Occipital lobe (tissue), 3 donors: ENCODE measurements at places on chromosomes 1 and 21. TPM values are rescaled to one million over a fixed set of nuclear protein-coding genes. Genes with fewer than 3 reads are reported as not detected.

DNA sequence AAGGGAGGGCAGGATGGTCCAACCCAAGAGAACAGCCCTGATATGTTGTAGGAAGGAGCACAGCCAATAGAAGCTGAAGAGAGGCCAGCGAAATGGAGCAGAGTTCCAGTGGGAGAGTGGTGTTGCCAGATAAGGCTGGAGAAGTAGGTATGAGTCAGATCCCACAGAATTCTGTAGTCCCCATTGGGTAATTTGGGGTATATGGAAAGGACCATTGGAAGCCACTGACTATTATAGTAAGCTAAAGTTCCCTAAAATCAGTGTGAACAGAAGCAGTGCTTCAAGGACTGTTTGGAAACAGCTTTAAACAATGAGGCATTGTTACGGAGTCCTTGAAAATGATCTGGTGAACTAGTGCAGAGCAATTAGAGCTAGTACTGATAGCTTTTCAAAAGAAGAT lies 63.0 kb downstream of the DISP1 start:
- DNase-seq: no peak

MRPS21 gene
- total RNA-seq: 69.3 TPM

DNA sequence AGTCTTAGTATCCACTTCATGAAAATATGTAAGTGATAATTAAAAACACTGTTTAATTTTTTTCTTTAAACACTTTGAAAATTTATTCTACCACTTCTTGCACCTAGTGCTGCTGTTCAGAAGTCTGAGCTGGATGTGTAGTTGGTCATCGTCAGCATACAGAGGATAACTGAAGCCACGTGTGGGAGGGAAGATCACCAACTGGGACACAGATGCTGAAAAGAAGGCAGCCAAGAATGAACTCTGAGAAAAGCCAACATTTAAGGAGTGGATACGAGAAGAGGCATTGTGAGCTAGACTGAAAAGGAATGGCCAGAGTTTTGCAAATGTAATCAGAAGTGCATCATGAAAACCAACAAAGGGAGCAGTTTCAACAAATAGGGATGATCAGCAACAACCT lies 24.6 kb upstream of the CLCA4 start:
- no peak for DNase-seq

DNA sequence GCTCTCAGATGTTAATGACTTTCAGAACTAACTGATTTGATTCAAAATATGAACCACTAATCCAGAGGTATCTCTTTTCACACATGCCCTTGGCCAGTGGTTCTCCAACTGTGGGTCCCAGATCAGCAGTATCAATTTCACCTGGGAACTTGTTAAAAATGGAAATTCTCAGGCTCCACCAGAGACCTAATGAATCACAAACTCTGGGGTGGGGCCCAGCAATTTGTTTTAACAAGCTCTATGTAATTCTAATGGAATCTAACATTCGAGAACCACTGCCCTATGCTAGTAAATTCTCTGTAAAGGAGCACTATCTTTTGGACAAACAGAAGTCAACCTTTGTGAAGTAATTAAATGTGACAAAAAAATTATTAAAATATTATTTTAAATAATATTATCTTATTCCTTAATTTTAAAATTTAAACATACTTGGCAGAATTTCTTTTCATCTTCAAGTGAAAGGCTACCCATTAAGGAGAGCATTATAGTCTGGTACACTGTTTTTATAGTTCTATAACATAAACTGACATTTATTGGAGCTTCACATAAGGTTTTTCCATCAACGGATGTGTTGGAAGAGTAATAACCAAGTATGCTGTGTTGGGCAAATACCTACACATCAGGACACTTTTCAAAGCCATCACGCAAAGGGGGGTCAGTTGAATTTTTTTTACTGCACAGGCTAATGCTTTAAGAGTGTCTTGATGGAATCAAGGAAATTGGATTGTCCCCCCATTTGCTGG lies 130.4 kb downstream of the LHX4 start:
- no peak for DNase-seq

GRCh38 chr1:17671314-17671705 lies 83.8 kb upstream of the ACTL8 start:
- DNase-seq: no peak

GRCh38 chr1:163258181-163258580 lies 55.5 kb upstream of the RGS5 start:
- no peak for DNase-seq

DNA sequence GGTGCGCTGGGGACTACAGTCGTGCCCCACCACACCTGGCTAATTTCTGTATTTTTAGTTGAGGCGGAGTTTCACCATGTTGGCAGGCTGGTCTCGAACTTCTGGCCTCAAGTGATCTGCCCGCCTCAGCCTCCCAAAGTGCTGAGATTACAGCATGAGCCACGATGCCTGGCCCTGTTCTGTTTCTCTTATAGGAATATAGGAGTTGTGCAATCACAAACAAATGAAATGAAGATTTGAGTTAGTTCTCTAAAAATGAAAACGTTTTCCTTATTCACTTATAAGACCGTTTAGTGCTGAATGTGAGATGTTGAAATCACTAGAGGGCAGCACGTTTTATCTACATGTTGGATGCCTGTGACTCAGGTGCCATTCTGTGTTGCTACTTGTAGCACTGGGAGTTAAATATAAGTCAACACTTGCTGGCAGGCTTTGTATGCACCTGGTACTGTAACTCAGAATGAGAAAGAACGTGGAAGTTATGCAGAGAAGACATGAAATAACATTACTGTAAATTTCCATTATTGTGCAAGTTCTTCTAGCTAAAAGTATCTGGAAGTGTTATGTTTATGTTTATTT lies 45.8 kb downstream of the MIGA1 start:
- DNase-seq: no peak

GRCh38 chr1:5770981-5771765 lies 221.1 kb downstream of the NPHP4 start:
- no peak for DNase-seq

GRCh38 chr1:20237646-20238045 lies 51.3 kb upstream of the PLA2G2C start:
- DNase-seq: no peak

TAS1R2 gene
- total RNA-seq: not detected

DNA sequence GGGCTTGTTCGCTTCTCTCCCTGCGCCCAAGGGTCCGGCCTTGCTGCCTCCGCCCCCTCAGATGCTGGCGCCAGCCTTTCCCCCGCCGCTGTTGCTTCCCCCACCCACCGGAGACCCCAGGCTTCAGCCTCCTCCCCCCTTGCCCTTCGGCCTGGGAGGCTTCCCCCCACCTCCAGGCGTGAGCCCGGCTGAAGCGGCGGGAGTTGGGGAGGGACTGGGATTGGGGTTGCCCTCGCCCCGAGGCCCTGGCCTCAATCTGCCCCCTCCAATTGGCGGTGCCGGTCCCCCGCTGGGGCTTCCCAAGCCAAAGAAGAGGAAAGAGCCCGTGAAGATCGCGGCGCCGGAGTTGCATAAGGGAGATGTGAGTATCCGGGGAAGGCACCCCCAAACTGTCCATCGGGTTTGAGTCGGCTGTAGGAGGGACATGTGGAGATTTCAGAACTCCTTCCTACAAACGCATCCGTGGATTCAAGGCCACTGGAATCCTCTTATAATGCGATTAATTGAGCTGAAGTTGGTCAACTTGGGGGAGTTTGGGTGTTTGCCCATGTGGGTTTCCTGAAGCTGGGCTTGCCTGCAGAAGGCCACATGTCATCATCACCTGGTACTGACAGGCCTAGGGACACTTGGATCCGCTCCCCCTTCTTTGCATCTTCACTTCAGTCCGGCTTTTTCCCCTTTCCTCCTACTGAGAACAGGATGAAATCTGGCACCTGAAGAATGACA lies 707 bp downstream of the PRCC start:
- no peak for DNase-seq

DNA sequence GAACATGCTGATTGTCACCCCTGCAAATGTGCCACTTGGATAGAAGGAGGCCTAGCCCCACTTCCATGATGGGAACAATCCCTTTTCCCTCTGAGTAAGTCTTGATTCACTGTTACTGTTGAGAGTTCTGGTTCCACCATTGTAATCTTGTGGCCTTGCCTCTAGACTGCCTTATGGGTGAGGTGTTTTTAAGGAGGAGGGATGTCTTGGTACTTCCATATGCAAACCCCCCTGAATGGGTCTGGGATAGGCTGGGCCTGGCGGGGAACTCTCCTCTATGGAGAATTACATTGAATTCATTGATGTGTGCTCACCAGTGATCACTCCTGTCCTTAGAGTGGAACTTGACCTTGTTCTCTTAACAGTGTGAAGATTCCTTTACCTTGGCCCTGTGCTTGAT lies 5.8 kb downstream of the GALNT2 start:
- DNase-seq: no peak

- DNase-seq: no peak
Measured at GRCh38 chr1:68051475-68051874, 1.0 kb upstream of the DIRAS3 start.

- DNase-seq: peak; percentile 20
Measured at GRCh38 chr1:237851210-237851845, 39.4 kb downstream of the ZP4 start.

PLA2G5 gene
- 0.16 TPM for total RNA-seq

LCE1C gene
- not detected for total RNA-seq

DNA sequence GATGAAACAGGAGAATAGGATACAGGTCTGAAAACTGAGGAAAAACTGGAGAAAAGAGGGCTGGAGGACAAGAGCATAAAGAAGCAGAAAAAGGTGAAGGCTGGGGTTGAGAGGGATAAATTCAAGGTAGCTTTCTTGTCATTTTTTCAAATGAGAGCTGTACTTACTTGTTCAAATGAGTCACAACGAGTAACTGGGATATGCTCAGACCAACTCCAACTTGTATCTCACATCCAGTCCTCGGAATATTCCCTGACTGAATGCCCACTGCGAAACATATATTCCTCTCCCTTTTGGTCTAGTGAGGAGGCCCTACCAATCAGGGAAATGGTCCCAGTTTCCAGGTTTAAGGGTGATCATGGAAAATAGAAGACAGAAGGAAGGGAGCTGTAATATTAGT lies 343.4 kb downstream of the HHIPL2 start:
- no peak for DNase-seq

MYBPHL gene
- not detected for total RNA-seq
